ENCODE measurements at places on chromosomes 13 and 19.

GRCh38 chr13:48888613-48889012 lies 87.1 kb upstream of the FNDC3A start:
- DNase-seq: no peak

DNA sequence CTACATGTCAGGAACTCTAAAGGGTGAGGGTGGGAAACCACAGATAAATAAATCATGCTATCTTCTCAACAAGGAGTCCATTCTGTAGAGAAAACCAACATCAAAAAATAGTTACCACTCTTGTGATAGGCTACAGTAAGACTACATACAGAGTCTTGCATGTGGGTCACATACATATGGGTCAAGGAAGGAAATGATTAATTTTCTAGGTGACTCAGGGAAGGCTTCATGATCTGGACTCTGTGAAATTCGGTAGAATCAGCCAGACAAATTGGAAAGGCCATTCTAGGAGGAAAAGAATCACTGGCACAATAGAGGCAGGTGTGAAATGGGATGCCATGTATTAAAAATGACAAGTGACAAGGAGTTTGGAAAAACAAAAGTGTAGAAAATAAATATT lies 638.9 kb downstream of the LIG4 start:
- no peak for DNase-seq

GRCh38 chr19:31380854-31381253 lies 31.6 kb upstream of the TSHZ3 start:
- no peak for DNase-seq

- DNase-seq: no peak
Observed at GRCh38 chr19:39481676-39482075, 1.0 kb downstream of the TIMM50 start.

GRCh38 chr13:99260216-99260615 lies 2.0 kb upstream of the GPR18 start:
- DNase-seq: no peak

GRCh38 chr13:41931337-41931736 lies 29.6 kb downstream of the VWA8 start:
- DNase-seq: no peak

DNA sequence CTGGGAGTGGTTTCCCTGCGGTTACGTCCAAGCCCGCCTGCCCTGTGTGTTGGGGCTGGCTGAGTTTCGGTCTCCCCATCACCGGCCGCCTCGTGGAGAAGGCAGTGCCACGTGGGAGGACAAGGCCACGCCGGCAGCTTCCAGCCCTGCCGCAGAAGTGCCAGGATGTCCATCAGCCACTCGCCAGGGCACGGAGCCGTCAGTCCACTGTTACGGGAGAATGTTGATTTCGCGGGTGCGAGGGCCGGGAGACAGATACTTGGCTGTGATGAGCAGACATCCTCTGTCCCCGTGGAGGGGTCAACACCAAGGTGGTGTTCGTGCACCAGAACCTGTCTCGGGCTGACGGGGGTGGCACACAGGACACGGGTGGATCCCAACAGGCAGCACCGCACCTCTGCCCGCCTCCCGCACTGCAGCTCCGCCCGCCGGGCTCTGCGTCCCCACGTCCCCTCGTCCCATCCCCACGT lies 86.4 kb upstream of the MCF2L start:
- DNase-seq: no peak

DNA sequence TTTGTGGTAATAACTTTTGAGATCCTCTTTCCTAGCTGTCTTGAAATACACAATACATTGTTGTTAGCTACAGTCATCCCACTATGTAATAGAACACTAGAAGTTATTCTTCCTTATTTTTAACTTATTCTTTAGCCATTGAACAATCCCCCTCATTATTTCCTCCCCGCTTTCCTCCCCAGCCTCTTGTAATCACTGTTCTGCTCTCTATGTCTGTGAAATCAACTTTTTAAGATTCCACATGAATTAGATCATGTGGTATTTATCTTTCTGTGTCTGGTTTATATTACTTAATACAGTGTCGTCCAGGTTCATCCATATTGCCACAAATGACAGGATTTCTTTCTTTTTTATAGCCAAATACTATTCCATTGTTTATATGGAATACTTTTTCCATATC lies 72.9 kb downstream of the SLC10A2 start:
- DNase-seq: no peak

DNA sequence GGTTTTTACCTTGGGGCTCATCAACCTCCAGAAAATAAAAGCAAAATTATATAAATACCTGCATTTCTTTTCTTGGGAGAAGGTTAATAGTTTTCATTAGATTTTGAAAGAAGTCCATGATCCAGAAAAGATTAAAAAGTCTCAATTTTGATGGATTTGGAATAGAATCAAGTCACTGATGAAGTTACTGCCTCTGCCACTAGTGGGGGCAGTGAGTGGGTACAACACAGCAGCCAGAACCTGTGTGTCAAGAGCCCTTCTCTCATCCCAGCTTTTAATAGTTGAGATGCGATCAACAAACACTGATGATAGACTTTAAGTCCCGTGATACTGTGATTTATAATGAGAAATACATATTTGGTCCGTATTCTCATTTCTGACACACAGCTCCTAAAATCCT lies 686.7 kb downstream of the DIAPH3 start:
- DNase-seq: no peak

DNA sequence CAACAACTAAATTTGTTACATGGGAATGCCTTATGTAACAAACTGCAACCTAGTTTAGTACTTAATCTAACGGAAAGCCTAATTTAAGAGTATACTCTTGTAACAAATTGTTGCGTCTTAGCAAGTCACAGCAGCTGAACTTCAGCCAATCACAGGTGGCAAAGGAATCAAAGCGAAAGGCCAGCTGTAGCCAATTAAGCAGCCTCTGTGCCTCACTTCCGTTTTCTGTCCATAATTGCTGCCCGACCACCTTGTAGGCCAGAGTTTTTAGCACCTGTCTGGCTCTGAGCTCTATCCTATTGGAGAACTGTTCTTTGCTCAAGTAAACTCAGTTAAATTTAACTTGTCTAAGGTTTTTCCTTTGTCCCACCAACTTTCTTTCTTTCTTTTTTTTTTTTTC lies 18.1 kb upstream of the HSPH1 start:
- no peak for DNase-seq

DNA sequence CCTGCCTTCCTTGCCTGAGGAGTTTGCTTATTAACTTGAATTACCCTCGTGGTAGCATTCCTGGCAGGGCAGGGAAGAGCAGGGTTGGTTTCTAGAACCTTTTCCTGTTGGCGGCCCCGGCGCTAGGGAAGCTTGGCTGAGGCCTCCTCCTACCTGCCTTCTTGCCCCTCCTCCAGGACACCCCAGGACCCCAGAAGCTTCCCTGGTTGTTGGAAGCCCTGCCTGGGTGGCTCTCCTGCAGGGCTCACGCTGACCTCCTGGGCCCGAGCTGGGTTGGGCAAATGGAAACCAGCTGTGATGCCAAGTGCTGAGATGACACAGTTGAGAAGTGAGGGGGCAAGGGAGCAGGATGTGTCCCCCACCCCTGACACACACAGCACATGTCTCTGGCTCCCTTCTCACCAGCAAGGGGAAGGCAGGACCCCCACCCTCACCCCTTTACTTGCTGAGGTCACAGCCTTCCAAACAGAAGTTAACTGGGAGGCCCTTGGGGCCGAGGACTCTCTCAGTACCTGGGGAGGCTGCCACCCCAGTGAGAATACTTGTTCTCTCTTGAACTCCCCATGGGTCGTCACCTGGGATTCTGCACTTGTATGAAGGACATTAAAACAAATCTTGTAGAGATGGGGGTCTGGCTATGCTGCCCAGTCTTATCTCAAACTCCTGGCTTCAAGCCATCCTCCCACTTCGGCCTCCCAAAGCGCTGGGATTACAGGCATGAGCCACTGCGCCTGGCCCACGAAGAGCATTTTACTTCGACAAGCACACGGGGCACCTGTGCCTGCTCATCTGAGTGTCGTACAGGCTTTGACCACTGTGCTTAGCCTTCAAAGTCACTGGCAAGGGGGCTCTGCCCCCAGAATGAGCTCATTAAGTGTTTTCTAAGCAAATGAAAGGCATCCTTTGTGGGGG lies 10.5 kb downstream of the CEBPA start:
- no peak for DNase-seq

- no peak for DNase-seq
Observed at GRCh38 chr13:73809561-73809960, 324.6 kb downstream of the KLF12 start.

GRCh38 chr19:10078329-10078728 lies 7.8 kb upstream of the SHFL start:
- no peak for DNase-seq

DNA sequence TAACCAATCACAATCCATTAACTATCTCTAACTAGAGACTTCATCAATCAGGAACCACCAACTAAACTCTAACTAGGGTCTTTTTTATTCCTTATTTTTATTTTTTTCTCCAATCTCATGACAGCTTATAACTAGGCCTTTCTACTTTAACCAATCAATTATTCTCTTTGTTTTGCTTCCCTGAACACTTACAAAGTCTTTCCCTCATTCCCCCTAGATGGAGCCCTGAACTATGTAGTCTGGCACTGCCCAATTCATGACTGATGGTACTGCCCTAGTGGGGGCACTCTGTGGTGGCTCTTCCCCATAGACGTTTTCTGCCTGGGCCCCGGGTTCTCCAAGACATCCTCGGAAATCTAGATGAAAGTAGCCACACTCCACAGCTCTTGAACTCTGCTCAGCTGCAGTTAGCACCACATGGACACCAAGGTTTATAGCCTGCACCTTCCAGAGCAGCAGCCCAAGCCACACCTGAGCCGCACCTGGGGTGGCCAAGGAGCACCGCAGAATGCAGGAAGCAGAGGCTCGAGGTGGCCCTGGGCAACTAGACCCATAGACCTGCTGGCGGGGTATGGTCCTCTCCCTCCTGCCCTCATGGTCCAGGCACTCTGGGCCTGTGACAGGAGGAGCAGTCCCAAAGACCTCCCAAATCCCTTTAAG lies 6.6 kb downstream of the ATP7B start:
- no peak for DNase-seq

- DNase-seq: no peak
Observed at GRCh38 chr19:55067869-55068268, 4.9 kb upstream of the RDH13 start.

- DNase-seq: no peak
Observed at GRCh38 chr13:113449693-113450347, 3.5 kb downstream of the ADPRHL1 start.

- DNase-seq: no peak
Observed at GRCh38 chr13:42548731-42549551, 25.0 kb upstream of the TNFSF11 start.

- no peak for DNase-seq
Observed at GRCh38 chr13:48291730-48292129, 11.8 kb upstream of the RB1 start.

GRCh38 chr13:71274923-71275608 lies 591.9 kb downstream of the DACH1 start:
- DNase-seq: no peak

DNA sequence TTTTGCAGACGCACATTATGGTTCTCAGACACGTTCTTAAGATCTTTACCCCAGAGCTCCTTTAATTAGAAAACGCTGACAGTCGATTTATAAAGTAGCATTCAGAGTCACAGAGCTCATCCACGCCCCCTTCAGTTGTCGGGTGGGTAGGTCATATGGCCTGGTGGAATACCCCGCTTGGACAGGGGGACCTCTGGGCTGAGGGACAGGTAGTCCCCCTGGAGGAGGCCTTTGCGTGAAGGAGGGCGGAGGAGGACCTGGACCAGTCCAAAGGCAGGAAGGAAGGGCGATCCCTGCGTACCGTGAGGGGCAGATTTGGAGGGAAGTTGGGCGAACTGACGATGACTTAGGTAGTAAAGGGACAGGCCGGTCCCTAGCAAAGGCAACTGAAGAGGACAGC lies 20.5 kb downstream of the VASP start:
- no peak for DNase-seq

DNA sequence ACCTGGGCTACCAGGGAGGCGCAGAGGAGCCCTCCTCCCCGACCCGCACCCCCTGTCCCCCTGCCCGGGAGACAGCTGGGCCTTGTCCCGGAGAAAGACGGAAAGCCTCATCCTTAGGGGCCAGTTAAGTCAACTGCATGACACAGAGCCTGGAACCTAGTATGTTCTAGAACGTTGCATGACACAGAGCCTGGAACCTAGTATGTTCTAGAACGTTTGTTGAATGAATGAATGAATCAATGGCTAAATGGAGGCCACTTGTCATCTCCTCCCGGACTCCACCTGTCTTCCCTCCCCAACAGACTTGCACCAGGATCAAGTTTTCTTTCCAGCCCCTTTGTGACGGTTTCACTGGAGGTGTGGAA lies 706 bp downstream of the SERP2 start:
- no peak for DNase-seq

GRCh38 chr13:92187378-92187989 lies 789.1 kb downstream of the GPC5 start:
- DNase-seq: no peak

DNA sequence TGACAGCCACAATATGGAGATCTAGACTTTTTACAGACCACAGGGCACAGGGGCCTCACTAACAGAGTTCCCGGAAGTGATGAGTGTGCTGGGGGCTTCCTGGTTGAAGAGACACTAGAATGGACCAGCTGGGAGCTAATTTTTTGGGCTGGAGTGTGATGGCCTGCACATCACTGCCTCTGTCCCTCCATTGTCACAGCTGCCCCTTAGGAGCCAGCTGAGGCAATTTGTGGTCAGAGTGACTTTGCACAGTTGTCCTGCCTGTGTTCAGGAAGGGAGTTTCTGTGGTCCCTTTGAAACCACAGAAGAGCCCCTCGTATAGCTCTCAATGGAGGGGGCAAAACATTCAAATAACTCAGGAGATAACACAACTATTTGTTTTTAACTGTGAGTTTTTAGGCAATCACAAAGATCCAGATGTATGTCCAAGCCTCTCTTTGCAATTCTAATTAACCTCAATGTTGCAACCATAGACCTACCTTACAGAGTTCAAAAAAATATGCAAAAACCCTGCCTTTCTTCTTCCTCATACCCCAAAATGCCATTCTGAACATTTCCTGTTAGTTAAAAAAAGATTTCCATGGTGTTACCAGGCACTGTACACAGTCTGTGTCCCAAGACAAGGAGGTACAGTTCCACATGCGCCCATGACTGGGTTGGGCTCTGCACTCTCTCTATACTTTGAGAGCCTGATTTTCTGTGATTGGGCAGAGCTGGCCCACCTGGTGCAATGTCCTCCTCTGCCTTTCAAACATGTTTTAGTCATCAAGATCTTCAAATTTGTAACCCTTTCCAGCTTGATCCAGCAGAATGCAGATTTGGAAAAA lies 2.4 kb downstream of the ALOX5AP start:
- no peak for DNase-seq

GRCh38 chr13:43408274-43408673 lies 378.5 kb downstream of the ENOX1 start:
- DNase-seq: no peak

GRCh38 chr13:28327373-28328270 lies 167.3 kb downstream of the FLT1 start:
- DNase-seq: no peak

GRCh38 chr13:99382428-99383133 lies 75.4 kb upstream of the GPR183 start:
- DNase-seq: no peak

DNA sequence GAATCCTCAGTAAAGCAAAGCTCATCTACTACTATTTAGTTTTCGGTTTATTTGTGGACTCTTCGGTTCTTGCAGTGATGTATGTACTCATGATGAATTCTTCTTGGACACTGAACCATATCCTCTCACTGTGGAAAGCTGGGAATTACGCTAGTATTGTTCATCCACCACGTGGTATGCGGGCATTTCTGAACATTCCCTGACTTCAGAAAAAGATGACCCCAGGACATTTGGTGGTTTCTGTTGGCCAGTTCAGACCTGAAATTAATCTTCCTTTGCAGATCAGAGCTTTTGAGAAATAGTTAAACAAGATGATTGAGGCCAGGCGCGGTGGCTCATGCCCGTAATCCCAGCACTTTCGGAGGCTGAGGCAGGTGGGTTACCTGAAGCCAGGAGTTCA lies 25.3 kb upstream of the FBN3 start:
- no peak for DNase-seq
